ENCODE measurements at places on chromosomes 5 and 9.

DNA sequence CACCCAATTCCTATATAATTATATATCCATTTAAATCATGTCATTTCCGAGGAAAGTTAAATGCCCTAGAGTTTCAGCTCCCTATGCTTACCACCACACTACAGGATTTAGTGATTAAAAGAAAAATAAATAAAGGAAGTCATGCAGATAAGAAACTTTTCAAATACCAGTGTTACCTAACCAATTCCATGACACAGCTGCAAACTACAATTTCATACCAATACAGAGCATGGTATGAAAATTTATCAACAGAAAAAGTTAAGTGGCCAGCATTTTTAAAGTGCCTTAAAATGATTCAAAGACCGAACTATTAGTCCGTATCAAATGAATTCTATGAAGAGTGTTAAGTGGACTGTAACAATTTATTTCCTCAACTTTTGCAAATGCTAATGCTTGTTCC lies 35.9 kb downstream of the CEP120 start:
- DNase-seq: no peak

DNA sequence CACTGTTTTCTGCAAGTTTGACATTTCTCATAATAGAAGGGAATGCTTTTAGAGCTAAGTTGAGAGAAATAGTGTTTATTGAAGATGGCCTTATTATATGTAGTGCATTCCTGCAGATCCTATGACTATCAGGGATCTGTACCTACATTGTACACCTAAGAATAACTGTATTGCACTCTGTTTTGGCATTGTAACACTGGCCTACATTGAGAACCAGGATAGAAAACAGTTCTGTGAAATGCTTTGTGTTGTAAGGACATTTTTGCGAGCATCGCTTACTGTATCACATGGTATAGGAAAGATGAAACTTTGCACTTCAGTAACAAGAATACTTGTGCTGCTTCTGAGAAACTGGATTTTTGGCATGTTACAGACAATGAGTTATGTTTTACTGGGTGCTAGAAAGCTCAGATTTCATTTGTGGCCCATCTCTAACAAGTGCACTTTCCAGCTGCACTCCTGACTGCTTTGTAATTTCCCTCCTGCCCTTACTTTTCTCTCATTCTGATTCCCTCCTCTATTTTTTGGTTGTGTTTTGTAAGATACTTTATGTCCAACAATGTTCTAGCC lies 30.6 kb downstream of the C9orf85 start:
- DNase-seq: no peak

- DNase-seq: no peak
These were observed 1.1 kb downstream of the DNAJC21 start for GRCh38 chr5:34930462-34930844.

- no peak for DNase-seq
These were observed 39.1 kb downstream of the DENND4C start for GRCh38 chr9:19269582-19269981.

DNA sequence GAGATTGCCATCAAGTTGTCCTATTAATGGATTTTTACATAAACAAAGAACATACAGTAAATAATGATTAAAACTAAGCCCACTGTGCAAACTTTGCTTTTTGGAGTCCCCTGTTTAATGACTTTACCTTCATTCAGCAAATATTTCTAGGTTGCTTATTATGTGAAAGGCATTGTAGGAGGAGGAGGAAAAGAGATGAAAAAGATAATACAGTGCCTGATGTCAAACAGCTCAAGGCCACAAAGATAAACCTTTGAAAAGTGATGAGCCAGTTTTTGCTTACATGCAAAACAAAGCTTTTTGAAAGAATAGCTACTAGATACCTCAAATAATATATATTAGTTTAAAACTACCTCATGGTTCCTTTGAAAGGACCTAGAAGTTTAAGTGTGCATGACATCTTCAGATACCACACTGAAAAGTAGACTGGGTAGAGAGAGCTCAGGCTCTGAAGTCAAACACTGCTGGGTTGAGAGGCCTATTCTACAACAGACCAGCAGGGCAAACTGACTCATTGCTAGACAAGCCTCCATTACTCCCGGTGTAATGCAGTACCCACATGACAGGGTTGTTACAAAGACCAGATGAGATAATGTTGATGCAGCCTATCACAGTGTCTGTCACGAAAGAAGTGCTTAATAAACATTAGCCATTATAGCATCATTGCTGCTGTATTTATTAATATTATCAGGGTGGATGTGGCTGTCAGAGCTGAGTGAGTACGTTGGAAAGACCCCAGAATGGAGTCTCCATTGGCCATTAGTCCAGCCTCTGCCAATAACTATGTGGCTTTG lies 11.8 kb downstream of the DEPDC1B start:
- no peak for DNase-seq

- no peak for DNase-seq
These were observed 139.3 kb upstream of the IER5L start for GRCh38 chr9:129317179-129318011.

- DNase-seq: no peak
These were observed 5.1 kb upstream of the WWC1 start for GRCh38 chr5:168286386-168286785.

DNA sequence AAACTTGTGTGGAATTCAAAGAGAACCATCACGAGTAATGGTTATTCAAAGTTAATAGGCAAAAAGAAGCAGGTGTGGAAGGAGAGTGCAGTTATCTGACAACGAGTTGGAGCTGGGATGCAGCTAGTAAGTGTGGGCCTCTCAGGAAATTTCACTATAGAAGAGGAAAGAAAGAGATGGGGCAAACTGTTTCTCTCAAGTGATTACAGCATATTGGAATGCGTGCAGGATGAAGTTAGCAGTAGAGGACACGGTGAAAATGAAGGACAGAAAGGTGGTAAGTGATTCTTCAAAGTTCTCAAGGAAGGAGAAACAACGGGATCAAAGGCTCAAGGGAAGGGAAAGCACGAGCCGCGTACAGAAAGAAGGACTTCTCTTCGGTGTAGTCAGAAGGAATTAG lies 84.0 kb downstream of the ADAMTS12 start:
- no peak for DNase-seq

DNA sequence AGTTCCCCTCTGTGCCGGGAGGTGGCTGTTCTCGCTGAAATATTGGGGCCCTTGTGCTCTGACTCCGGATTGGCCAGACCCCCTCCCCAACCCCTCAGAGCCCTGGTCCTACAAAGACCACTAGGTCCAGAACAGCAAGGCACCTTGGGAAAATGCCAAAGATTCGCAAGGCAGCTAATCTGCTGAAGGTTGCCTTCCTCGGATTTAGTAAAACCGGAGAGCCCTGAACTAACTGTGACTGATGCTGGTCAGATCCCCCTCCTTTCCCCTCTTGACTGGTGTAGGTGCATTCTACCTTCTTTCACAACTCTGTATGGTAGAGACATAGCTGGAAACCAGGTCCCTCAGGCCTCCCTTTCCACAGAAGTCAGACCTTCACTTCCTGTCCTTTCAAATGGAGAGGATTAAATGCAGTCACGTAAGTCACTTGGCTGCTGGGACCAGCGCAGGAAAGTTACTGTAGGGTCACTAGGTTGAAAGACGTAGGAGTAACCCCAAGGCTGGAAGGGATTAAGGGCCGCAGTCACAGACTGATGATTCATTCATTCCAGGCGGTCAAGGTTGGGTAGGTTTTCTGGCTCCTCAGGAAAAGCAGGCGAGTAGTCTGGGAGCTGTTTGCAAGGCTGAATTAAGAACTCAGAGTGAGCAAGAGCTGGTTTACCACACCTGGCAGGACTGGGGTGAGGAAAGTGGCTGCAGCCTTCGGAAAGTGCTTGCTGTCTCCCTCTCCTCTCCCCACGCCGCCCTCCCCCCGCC lies 5.3 kb downstream of the BARX1 start:
- no peak for DNase-seq

DNA sequence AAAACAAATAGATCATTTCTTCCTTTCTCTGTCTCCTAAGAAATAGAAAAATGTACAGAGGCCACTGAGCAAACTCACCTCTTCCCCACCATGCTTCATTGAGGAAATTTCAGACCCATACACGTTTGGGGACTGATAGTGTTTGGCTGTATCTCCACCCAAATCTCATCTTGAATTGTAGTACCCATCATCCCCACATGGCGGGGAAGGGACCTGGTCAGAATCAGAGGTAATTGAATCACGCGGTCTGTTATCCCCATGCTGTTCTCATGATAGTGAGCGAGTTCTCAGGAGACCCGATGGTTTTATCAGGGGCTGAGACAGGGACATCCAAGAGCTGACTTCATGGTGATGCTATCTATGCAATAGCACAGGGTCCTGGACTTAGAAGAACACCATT lies 1655.8 kb downstream of the MAT2B start:
- DNase-seq: no peak

GRCh38 chr9:90165281-90165680 lies 477.3 kb downstream of the DIRAS2 start:
- no peak for DNase-seq

DNA sequence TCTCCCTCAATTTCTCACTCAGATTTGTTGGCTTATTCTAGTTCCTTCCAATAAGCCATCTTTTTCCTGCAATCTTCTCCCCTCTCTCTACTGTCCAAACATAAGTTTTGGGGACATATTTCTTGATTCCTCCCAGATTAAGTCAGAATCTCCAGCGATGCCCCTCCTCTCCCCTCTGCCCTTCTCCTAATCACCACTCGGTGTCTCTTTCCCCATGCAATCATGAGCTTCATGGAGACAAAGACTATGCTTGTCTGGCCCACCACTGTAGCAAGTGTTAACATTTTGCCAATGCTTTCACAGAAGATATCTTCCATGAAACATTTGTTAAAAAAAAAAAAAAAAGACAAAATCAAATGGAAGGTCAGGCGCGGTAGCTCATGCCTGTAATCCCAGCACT lies 42.4 kb downstream of the PDE6A start:
- no peak for DNase-seq

- no peak for DNase-seq
These were observed 2.4 kb downstream of the SYK start for GRCh38 chr9:90803860-90804593.

GRCh38 chr5:171961117-171961516 lies 45.3 kb downstream of the FBXW11 start:
- no peak for DNase-seq

DNA sequence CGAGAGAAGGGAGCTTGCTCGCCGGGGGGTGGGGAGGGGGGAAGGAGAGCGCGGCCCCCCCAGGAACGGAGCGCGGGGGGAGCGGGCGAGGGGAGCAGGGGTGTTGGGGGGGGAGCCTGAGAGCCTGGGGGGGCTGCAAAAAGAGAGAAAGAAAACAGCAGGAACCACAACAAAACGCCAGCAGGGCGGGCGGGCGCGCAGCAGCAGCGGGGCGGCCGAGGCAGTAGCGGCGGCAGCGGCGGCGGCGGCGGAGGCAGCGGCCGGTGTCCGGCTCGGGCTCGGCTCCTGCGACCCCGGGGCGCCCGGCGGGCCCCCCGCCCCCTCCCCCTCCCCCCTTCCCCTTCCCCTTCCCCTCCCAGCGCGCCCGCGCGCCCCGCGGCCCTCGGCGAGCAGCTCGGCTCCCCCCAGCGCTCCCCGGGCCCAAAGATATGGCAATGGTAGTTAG lies 1.6 kb downstream of the NR2F1 start:
- no peak for DNase-seq

DNA sequence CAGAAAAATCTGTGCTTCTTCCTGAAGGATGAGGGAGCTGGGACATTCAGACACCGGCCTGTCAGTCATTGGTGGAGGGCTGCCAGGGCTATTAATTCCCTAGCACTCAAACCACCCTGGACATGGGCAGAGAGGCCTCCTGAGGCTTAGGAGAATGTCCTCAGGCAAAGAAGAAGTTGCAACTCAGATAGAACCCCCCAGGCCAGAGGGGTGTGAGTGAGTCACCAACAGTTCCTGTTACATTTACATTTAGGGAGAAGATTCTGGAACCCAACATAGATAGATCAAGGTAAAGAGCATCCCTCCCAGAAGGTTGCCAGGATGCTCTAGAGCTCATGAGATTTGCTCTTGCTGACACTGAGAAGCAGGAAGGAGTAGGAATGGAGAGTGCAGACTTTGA lies 29.2 kb upstream of the SYK start:
- DNase-seq: no peak

DNA sequence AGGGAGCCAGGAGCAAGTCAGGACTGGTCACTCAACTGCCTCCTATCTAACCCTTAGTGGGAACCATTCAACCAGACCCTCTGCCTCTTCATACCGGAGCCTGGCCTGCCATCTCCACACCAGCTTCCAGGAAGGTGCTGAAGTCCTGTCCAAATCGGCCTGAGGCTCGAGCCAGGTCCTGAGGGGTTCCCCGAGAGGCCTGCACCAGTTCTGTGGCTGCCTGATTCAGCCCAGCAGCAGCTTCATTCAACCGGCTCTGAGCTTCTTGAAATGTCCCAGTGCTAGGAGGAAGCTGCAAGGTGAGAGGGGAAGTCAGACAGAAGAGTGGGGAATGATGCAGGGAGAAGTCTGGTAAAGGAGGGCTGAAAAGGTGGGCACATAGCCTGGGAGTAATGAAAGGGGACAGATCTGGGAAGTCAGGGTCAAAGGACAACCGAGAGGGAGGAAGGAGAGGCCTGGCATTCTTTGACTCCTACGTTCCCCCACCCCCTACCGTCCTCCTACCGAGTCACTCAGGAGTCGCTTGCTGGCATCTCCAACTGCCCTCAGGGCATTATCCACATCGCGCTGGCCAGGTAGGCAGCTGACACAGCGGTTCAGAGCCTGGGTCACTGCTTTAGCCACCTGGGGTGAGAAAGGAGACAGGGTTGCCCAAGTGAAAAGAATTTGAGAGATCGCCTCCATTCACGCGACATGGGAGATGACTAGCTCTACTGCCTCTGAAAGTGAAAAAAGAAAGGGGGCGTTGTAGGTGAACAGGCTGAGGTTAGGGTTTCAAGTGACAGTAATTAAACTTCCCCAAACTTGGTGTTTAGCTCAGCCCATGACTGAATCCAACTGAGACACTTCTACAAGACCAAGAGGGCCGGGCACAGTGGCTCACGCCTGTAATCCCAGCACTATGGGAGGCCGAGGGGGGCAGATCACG lies 20.2 kb downstream of the TLN1 start:
- no peak for DNase-seq

DNA sequence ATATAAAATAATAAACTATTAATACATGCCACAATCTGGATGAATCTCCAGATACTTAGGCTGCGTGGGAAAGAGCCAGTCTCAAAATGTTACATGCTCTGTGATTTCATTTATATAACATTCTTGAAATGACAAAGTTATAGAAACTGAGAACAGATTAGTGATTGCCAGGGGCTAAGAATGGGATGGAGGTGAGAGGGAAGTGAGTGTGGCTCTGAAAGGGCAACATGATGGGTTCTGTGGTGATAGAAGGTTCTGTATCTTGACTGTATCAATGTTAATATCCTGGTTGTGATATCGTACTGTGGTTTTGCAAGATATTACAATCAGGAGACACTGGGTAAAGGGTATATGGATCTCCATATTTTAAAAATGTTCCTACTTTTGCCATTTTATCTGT lies 50.7 kb downstream of the SPEF2 start:
- no peak for DNase-seq

Measured in CD8-positive, alpha-beta memory T cell (primary cell).